ENCODE measurements at places on chromosomes 13 and 19.

- no peak for DNase-seq
Measured at GRCh38 chr19:7845390-7846154, 15.6 kb downstream of the EVI5L start.

DNA sequence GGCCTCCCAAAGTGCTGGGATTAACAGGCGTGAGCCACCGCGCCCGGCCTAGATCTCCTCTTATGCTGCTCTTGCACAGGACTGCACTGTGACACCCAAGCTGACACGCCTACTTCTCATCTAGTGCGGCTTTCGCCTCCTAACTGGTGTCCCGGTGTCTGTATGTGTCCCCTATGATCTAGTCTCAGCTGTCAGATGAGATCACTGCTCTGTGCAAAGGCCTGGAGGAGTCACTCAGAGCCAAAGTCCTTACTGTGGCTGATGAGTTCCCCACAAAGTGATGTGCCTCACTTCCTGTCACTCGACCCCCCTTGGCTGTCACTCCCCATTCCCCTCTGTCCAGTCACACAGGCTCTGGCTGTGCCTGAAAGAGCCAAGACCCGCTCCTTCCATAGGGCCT, 2.5 kb downstream of the ZNF556 start:
- no peak for DNase-seq

GRCh38 chr13:68026077-68026476, 795.9 kb upstream of the PCDH9 start:
- no peak for DNase-seq

DNA sequence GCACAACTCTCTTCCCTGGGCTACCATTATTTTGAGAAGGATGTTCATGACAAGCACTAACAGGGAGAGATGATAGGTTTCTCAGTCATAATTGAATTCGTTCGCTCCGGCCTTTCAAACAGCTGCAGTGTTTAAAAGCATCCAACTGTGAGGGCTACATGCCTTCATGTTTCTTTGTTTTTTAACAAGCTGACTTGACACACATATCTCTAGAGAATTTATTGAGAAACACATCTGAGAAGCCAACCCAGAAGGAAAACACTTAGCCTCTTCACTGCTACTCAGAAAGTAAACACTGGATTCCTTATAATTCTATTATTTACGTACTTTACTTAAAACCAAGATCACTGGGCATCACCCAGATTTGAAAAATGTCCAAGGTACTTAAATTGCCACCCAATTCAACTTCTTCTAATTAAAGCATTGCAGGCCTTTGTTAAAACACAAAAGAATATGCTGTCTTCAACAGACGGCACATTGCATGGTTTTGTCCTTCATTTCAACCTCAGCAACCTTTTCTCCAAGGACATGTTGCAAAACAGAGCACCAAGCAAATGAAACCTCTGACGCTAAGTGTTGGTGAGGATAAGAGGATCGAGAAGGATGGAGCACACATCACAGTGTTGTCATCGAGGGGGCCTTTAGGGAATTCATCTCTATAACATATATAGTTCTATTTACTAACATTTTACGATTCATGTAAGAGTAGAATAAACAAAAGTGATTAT, 75.8 kb downstream of the TBC1D4 start:
- peak; percentile 68 for DNase-seq

GRCh38 chr19:54430306-54431254, 15.3 kb downstream of the TTYH1 start:
- no peak for DNase-seq

DNA sequence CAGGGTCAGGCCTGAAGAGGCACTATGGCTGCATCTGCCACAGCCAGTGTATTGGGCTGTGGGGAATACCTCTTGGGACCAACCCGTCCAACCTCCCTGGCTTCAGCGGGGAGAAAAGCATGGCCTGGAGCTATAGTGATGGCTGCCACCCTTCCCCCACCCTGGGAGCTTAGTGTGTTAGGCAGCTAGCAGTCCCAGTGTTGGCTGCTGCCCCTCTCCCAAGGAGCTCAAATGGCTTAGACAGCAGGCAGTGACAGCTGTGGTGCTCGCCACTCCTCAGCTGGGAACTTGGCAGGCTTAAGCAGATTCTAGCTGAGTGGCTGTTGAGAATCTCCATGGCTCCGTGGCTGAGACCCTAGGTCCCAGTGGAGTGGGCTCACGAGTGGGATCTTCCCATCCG, 19.7 kb downstream of the ACOD1 start:
- no peak for DNase-seq

GRCh38 chr19:18939922-18940768, 872 bp downstream of the HOMER3 start:
- peak; percentile 44 for DNase-seq

DNA sequence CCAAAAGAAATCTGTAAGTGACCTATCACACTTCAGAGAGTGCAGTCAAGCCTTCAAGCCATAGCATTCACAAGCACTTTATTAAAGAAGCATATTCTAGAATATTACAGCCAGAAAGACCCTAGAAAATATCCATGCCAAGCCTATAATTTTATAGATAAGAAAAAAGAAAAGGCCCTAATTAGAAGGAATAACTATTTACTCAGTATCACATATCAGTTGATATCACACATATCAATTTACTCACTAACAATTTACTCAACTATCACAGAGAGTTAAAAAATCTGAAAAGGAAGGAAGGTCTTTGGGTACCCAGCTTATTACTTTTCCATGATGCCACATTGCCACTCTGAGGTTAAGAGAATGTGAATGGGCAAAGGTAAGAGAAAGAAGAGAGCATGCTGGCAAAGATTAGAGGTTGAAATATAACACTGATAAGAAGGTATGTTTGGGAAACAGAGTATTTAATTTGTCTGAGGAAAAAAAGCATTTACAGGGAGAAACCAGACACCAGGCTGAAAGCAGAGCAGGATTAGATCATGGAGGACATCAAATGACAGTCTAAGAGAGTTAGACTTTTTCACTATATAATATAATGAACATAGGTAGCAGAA, 186.2 kb downstream of the VWA8 start:
- DNase-seq = no peak

DNA sequence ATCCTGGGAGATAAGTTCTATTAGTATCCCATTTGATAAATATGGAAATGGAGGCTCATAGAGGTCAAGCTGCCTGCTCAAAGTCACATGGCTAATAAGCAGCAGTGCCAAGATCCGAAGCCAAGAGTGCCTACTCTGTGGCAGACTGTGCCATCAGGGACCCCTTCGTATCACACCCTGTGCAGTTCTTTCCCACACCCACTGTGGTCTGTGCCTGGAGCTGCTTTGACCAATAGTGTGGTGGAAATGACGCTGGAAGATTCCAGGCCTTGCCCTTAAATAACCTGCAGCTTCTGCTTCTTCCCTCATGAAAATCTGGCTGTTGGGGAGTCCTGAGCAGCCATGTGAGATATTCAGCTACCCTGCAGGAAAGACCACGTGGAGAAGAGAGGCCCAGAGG, 10.1 kb downstream of the OPA3 start:
- DNase-seq = no peak
